ENCODE measurements at places on chromosomes 11 and 22.

DNA sequence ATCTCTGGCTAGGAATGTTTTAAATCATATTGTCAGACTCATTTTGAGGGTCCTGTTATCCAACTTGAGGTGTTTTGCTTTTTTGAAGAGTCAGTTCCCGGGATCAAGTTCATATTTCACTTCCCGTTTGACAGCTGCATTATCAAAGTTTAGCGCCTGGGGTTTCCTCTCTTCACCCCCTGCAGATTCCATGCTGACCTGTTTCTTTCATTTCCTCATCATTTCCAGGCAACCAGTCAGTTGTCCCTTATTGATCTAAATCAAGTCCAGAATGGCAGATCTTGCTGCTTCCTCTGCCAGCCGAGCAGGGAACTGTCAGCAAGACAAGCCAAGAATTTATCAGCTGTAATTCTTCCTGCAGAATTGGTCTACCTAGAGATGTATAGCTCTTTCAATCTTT lies 197.6 kb upstream of the SYN3 start:
- no peak for DNase-seq

DNA sequence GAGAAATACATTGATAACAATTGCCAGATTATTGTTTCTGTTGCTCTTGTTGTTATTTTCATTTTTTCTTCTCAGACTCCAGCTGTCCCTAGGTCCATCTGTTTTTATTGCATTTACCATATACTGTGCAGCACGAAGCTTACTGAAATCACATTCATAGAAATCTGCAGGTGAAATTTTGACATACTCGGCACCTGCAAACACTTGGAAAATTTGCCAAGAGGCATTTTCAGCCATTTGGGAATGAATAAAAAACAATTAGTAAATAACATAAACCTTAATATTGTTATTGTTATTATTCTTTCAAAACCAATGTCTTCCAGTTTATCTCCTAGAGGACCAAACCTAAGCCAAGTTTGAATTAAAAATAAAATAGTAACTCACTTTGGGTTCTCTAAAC lies 2357.2 kb downstream of the LRRC4C start:
- no peak for DNase-seq

- no peak for DNase-seq
Measured at GRCh38 chr11:120751550-120751949, 240.0 kb downstream of the GRIK4 start.

- no peak for DNase-seq
Measured at GRCh38 chr11:17531636-17532113, 12.5 kb downstream of the USH1C start.

- DNase-seq, result no peak
Measured at GRCh38 chr11:31233425-31233824, 136.1 kb downstream of the DCDC1 start.

DNA sequence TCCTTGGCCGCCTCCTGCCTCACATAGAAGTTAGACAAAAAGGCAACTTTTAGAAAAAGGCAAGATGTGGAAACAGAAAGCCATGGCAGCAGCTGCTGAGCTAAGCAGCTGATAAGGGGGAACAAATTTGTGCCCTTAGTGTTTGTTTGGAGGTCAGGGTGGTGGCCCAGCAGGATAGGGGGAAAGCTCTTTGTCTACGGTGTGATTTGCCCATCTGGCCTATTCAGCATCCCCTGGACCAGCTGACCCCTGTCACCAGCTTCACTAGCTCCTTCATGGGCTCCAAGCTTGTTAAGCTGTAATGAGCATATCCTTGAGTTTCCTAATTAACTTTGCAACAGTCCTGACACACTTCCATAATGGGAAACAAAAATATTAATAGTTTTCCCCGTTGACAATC lies 5.9 kb upstream of the ME3 start:
- no peak for DNase-seq

Measured in activated CD8-positive, alpha-beta memory T cell treated with anti-CD3 and anti-CD28 coated beads for 24 hours (primary cell).